ENCODE measurements at places on chromosomes 2 and 18.

DNA sequence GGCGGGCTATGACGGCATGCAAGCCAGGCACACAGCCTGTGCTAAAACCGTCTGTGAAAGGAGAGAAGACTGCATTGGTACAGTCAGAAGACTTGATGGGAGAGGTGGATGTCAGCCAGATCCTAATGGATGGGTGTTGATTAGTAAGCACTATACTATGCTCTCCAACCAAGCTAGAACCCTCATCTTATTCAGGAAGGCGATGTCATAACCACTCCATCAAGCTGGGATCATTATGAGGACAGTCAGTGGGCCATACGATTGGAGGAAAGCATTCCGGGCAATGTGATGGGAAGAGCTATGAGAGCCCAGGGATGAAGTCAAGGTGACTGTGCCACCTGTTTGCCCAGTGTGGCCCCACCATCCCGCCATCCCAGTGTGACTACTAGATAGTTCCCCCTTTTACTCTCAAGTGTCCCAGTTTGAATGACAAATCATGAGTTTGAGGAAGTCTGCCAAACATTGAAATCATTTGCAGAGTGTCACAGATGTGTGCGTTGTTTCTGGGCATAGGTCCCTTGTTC lies 66.4 kb downstream of the MRPS9 start:
- no peak for DNase-seq

- no peak for DNase-seq
Observed at GRCh38 chr2:83851066-83851465, 608.0 kb downstream of the SUCLG1 start.

GRCh38 chr2:230933521-230934180 lies 8.6 kb upstream of the GPR55 start:
- DNase-seq, result no peak

DNA sequence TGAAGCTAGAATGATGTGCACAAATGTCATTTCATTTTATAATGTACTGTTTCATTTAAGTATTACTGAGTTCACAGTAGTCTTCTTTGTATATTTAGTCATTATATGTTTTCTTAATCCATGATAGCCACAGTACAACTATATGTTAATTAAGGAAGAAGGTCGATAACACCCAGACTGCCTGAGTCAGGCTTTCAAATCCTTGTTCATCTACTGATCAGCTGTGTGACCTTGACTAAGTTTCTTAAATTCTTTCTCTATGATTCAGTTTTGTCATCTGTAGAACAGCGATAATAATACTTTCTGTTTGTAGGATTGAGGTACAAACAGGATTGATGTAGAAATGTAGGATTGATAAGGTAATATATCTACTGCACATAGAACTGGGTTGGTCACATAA lies 5.4 kb downstream of the GCC2 start:
- no peak for DNase-seq

Measured in NCI-H2081 treated with DMSO at 0.1 percent for 48 hours (cell line).